ENCODE measurements at places on chromosomes 7 and 10.

DNA sequence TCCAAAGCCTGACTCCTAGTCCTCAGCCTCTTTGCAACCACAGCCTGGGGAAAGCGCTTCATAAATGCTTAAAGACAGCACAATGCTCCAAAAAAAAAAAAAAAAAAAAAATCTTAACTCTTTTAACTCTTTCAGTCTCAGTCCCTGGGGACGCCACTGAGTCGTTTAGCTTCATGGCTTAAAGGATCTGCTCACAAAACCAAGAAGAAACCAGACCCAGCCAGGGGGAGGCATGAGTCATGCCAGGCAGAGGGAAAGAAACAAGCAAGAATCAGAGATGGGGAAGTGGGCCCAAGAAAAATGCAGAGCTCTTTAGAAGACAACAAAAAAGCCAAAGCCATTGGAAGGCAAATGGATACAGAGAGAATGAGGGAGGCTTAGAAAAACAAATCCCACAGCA, 32.5 kb upstream of the DOCK1 start:
- DNase-seq = peak; percentile 38

DNA sequence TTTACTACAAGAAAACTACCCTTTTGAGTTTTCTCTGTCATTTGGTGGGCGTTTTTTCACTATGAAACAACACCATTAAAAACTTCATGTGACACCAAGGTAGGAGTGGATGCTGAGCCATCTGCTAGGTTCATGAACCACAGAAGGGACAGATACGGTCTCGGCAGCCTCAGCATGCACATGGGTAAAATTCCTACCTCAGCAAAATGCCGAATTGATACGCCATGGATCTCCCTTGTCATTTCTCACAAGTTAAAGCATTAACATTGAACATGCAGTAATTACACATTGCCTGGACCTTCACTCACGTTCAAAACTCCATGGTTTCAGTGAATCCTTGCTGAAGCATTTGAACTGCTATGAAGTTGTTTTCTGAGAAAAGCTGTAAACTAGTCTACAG, 121.5 kb upstream of the EGR2 start:
- DNase-seq = no peak

DNA sequence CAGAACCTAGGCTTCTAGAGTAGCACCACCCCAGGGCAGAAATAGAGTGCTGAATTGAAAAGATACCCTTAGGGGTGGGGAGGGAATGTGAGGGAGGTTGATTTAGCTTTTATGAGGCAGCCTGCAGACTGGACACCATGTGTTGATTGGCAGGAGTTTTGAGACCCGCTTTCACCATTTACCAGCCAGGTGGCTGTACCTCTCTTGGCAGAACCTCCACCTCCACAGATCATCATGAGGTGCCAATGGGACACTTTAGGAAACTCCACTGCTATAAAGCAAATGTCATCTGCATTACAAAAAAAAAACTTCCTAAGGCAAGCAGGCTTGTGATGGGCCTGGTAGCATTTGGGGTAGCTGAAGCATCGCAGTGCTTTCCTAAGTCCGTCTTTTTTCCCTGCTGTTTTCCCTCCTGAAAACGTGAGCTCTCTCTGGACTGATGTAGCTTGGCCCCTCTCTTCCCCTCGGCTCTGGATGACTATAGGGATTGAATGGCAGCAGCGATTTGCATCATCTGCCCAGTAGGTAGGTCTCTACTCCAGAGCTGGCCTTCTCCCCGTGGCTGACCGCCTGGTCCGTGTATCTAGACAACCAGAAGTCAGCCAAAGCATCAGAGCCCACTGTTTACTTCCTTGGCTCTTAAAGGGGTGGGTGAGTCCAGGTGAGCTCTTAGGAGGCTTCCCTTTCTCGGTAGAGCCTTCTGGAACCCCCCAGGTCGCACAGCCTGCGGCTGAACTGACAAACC, 1.3 kb downstream of the PCBD1 start:
- DNase-seq = no peak

- no peak for DNase-seq
Measured at GRCh38 chr10:114917459-114917858, 20.5 kb upstream of the TRUB1 start.

DNA sequence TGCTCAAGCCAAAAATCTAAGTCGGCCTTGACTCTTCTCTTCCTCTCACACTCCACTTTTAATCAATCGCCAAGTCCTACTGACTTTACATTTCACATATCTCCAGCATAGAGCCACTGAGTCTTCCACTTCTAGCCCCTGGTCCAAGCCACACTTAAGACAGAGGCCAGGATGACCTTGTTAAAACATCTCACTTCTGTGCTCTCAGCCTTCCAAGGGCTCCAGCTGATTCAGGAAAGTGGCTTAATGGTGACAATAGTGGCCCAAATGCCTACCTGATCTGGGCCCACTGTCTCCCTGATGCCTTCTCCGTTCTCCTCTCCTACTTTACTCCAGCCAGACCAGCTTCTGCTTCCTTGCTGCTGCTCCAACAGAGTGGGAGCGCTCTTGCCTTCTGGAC, 4.4 kb downstream of the TBATA start:
- no peak for DNase-seq

DNA sequence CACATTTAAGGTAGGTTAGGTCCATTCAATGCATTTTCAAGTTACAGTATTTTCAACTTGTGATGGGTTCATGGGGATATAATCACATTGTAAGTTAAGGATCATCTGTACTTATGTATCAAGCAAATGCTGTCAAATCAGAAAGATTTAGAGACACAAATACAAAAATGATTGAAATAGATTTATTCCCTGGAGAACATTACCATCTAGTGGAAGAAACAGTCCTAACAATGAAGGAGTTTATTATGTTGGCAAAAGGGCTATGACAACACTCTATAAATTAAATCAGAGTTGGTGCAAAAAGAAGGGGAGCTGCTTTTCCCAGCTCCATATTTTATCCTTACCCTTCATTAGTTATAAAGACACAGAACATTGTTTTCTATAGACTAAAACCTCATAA, 69.0 kb downstream of the PRSS58 start:
- DNase-seq = peak; percentile 24

- DNase-seq = no peak
Measured at GRCh38 chr7:37448011-37448635, 541 bp downstream of the ELMO1 start.

DNA sequence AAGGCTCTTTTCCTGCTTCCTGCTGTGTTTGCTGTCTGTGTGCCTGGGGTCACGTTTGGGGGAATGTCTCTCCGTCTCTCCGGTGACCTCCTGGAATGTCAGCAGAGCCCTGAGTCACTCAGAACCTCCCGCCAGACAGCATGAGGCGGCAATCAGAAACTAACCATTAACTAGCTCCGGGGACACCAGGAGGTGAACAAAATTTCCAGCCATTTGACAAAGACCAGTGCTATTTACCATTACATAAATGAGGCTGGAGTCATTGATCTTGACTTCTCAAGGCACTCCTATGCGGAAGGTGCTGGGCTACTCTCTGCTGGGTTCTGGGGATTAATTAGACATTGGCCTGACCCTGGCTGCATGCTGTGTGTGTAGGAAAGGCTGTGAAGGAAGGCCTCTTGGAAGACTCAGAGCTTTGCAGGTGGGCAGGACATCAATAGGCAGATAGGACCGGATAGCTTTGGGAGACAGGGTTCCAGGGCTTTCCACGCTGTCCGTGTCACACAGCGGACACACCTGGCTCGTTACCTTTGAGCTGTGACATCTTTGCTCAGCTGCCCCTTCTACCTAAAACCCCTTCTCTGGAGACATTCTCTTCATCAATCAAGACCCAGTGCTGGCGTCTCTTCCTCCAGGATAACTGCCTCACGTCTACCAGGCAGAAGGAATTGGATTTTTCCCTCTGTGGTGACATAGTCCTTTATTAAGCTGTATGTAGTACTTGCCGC, 77.0 kb downstream of the PFKFB3 start:
- no peak for DNase-seq

GRCh38 chr7:21544715-21545114, 1.9 kb downstream of the DNAH11 start:
- DNase-seq = no peak

- no peak for DNase-seq
Measured at GRCh38 chr7:27185013-27185853, at the start of gene HOXA11. HOXA11 (minus strand) TSS chr7:27185232; CDS start chr7:27185144, 88 bp downstream.

GRCh38 chr7:21191321-21192073, 236.4 kb upstream of the SP4 start:
- DNase-seq = no peak

- DNase-seq = no peak
Measured at GRCh38 chr7:106883456-106884026, 18.5 kb downstream of the PIK3CG start.

- DNase-seq = no peak
Measured at GRCh38 chr10:84696610-84697009, 368.2 kb downstream of the CCSER2 start.

DNA sequence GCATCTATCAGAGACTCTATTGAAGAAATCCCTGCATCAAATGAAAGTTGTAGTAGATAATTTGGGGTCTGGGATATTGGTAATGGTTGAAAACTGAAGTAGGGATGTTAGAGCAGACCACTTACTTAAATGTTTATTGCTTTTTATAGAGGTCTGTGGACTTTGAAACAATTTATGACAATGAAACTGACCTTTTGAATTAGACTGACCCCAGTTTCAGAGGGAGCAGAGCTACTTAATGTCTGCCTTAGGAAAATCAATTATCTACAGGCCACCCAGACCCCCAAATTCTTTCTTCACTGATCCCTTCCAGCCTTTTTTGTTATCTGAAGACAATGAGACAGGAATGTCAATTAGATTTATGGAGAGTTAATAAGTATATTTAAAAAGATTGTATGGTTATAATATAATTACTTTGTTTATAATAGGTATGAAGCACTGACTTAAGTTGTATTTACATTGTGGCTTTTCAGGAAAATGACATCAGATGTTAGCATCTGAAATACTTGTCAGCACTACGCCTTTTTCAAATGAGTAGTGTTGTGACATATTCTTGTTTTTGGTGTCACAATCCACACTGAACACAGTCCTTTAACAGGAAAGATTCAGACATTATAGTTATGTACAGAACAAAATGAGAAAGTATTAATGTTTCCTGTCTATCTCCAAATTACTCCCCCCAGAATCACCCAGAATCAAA, 13.9 kb downstream of the MGAM2 start:
- no peak for DNase-seq

GRCh38 chr7:98678215-98678614, 61.1 kb downstream of the NPTX2 start:
- no peak for DNase-seq

DNA sequence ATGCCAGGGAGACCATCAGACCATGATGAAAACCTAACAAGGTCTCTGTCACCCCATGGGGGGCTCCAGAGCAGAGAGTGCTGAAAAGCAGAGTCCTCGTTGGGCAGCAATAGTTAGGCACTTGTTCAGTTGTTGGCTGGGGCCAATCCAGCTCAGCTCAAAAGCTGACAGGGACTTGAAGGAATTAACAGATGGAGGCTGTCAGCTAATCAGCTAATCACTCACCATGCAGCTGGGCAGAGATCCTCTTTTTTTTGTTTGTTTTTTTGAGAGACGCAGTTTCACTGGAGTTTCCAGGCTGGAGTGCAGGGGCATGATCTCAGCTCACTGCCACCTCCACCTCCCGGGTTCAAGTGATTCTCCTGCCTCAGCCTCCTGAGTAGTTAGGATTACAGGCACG, 18.1 kb downstream of the CEP55 start:
- DNase-seq = no peak

DNA sequence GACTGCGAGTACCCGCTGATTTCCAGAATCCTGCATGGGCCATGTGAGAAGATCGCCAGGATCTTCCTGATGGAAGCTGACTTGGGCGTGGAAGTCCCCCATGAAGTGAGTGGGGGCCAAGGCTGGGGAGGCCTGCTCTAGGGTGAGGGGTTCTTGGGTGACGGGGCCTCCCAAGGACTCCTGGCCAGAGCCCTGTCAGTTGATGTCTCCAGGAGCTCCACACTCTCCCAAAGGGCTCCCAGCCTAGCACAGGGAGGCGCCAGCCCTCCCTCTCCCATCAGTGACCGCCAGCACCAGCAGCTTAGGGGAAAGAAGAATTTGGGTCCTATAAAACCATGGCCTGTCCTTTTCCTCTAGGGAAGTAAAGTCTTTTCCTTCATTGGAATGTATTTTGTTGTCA, 9.8 kb upstream of the ZNF22 start:
- no peak for DNase-seq

DNA sequence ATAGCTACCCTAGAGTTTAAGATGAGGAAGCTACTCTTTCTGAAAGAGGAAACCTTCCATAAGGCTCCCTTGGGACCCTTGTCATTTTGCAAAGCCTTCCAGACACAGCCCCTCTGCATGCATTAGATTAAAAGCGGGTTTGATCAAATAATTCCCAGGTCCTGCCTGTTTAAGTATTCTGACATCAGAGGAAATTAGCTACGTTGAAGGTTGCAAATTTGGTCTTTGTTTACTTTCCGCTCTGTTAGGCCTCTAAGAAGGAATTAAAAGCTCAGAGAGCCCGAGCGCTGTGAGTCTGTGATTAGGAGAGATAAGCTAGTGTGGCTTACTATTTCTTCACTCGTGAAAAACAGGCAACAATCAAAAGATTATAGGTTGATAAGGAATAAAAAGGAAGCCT, 1.4 kb upstream of the THSD7A start:
- peak; percentile 21 for DNase-seq

- DNase-seq = no peak
Measured at GRCh38 chr7:2404714-2405119, 1.3 kb downstream of the CHST12 start.

GRCh38 chr7:112405286-112405685, 45.0 kb upstream of the IFRD1 start:
- peak; percentile 76 for DNase-seq

DNA sequence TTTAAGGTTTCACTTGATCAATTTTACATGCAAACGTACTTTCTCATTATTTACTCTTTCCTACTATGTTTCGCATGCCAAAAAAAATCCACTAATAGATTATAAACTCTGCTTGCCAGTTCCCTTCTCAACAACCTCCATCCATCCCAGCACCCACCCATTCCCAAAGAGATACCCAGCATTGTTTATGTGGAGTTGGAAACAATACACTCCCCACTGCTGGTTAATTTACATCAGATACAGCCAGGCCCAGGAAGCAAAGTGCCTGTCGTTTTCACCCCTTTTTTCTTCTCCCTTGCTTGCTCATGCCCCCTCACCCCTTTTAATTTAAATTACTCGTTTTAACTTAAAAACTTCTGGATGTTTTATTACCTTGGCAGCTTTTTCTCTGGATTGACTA, 59.9 kb downstream of the HIBADH start:
- no peak for DNase-seq

DNA sequence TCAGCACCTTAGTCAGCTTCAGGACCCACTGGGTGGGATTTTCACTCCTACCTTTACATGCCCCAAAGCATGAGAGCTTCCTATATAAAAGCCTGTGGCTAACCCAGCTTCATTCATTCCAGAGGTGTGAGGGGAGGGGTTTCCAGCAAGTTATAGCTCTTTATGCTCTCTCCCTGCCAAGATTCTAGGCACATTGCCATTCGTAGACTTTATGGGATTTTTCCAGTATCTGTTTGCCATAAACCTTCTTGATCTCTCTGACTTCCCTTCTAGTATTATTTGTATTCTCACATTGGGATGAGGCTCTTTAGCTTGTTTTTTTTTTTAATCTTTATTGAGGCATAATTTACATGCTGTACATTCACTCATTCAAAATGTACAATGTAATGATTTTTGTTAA, 67.5 kb downstream of the POU6F2 start:
- no peak for DNase-seq

GRCh38 chr10:124573726-124574455, 112.3 kb downstream of the LHPP start:
- no peak for DNase-seq
